ENCODE measurements at places on chromosomes 7 and 10.

DNA sequence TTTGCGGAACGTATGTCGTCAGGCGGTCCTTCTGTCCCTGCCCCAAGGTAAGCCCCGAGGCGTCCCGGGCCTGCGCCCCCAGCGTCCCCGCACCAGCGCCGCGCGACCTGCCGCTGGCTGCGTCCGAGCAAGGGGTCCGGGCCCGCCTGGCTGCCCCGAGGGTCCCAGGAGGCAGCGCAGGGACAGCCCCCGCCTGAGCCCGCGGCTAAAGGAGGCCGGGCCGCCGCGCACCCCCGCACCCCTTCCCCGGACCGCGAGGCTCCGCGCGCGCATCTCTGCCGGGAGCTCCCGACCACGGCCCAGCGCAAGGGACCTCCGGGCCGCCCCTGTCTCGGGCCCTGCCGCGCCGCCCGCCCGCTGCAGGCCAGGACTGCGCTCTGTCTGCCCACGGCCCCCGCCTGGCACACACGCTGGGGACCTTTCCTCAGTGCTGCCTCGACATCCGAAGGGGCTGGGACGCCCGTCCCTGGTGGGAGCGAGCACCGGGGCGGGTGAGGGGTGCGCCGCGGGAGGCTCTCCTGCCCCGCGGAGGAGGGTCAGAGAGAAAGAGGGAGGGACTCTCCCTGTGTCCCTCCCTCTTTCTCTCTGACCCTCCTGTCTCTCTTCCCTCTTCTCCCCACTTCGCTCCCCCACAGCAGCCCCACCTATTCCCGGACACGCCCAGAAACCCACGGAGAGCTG is 25.0 kb downstream of the SHH start:
- DNase-seq, result peak; percentile 55

DNA sequence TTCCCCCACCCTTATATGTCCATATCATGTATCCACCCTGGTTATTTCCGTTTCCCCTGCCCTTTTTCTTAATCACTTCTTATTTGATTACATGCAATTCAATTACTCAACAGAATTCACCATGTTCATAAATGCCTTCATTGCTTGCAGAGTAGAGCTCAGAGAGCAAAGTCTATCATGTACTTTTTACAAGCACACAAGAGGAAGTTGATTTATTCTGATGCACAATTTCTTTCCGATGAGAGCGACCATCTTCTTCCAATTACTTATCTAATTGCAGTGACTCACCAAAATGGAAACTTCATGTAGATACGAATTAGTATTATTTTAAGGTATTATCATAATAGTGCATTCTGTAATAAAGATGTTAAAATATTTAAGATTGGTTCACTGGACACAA is 430.5 kb upstream of the KLF6 start:
- no peak for DNase-seq

DNA sequence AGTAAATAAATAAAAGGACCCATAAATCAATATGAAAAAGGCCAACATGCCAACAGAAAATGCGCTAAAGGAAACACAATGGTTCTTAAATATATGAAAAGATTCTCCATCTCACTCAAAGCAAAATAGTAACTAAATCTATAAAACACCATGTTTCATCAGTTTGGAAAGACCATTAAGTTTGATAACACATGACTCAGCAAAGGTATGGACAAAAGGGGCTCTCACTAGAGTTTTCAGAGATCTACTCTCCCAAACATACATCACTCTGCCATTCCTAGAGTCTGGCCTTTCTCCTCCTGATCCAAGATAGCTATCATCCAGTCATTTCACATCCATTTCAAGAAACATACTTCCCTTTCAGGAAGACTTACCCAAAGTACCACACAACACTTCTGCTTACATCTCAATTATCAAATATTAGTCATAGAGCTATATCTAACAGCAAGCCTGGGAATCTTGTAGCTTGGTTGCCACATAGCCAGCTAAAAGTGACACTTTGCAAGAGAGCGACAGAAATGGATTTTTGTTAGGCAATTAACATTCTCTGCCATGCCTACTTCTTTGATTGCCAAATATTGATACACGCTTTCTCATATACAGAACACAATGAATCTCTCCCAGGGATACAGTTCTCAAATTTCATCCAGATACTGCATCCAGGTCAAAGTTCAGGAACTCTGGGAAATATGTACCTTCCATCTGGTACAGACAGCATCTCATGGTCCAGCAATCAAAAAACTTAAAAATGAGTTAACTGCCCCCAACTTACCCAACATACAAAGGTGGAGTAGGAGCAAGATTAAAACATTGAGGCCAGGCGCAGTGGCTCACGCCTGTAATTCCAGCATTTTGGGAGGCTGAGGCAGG is 28.8 kb downstream of the TOMM7 start:
- DNase-seq, result no peak

- no peak for DNase-seq
These were observed 950 bp downstream of the EVX1 start for GRCh38 chr7:27243340-27244163.

DNA sequence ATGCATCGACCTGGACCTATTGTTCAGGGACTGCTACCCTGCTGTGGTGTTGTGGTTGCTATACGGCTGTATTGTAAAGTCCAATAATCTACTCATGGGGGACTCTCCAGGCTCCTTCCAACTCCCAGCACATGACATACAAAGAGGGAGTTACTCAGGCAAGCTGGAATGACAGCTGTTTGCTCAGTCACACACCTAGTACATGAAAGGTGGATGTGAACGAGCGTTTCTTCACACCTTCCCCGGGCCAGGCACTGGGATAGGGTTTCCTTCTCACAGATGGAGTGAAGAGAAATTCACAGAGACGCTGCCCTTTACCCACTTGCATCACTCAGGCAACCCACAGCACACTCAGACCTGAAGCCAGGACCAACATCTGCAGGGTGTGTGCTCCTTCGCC is 215.7 kb downstream of the TNS3 start:
- no peak for DNase-seq

DNA sequence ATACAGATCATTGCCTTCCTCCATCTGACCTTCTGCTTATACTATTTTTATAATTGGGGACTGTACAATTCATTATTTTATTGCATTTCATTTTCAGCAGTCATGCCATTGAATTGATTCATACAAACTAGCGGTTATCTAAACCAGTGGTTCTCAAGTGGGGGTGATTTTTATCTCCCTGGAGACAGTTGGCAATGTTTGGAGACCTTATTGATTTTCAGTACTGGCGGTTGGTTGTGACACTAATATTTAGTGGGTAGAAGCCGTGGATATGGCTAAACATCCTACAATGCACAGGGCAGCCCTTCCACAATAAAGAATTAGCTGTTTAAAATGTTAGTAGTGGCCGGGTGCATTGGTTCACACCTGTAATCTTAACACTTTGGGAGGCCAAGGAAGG is 765.9 kb downstream of the LRMDA start:
- DNase-seq, result no peak

DNA sequence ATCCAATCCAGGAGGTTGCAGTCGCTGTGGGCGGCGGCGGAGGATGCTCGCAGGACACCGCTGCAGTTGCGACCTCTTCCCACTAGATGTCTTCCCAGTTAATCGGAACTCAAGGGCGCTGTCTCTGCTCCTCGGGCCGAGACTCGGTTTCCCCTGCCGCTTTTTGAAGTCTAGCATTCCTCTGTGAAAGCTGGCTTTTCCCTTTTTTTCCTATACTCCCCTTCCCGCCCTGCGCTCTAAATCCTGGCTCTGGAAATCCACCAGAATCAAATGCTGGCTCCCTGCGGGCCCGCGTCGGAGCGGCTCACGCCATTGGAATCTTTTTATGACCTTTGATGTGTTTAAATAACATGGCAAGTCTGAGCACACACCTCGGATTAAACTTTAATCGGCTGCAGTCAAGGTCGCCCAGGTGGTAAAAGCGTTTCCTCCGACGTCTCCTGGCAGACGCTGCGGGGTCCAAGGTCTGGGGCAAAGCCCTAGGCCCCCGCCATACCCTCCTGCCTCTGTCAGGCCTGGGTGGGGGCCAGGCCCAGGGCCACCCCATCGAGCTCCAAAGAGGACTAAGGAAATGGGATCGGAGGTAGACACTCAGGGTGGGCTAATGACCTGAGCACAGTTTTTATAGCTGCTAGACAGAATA is 10.7 kb upstream of the HOXA13 start:
- peak; percentile 79 for DNase-seq

DNA sequence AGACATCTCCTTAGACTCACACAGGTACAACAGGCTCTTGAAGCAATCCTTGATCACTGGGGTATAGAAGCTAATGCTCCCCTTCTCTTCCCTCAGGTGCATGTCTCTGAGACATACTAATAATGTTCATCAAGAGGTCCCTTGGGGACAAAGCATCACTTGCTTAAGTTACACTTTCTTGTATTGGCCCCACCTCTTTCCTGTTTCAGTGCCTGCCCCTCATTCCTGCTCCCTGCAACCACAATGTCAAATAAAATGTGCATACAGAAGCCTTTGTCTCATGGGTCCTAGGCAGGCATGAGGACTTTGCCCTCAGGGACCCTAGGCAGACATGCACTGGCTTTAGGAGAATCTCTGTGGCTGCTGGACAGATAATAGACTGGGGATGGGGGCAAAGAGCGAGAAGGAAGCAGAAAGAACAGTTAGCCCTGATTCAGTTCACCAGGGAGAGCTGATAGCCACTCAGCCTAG is 175.0 kb upstream of the NPY start:
- no peak for DNase-seq

DNA sequence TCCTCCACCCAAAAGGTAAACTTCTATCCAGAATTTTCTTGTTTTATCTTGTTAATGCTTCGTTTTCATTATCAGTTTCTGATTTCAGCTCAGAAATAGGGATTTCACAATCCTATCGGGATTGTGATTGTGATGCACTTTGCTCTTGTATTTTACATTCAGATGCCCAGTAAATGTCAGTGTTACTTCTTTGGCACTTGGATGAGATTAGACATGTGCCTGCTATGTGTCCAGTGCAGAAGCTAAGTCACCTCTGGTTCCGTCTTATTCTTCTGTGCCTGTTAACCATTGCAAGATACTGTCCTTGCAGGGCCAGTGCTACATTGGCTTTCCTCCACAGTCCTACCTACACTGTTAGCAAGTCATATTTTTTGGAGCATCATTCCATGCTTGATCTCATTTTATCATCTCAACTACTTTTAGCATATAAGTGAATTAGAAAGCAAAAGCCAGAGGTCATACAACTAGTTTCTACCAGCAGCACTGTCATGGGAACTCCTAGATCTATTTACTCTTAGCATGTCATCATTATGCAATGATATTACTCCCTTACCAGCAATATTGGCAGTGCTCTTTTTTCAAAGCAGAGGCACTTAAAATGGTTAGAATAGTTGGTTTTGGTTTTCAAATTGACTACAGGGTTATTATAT is 26.7 kb downstream of the ZNF277 start:
- DNase-seq, result no peak

GRCh38 chr7:22074897-22075296 is 129.2 kb upstream of the CDCA7L start:
- DNase-seq, result no peak

- no peak for DNase-seq
These were observed 60.8 kb downstream of the PHTF2 start for GRCh38 chr7:77859343-77859742.

DNA sequence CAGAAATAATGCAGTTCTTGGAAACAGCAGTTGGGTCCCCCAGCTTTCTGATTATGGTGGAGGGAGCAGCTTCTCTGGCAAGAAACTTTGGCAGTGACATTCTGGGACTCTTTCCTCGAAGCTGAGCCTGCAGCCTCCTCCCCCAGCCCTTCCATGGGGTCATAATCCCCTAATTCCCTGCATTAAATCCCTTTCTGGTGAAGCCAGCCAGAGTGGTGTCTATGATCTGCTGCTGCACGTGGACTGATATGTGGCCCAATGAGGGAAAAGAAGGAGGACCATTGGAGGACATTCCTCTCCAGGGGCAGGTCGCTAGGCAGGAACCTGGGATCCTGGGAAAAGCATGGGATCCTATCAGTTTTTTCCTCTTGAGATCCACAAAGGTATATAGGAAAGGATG is 470.5 kb downstream of the RPS24 start:
- DNase-seq, result no peak

GRCh38 chr7:155284496-155285274 is 13.0 kb upstream of the INSIG1 start:
- no peak for DNase-seq

Measured in A549 (cell line).